ENCODE measurements at places on chromosomes 2 and 18.

- DNase-seq: peak; percentile 48
Measured at GRCh38 chr2:88739985-88740600, 48.6 kb downstream of the RPIA start.

DNA sequence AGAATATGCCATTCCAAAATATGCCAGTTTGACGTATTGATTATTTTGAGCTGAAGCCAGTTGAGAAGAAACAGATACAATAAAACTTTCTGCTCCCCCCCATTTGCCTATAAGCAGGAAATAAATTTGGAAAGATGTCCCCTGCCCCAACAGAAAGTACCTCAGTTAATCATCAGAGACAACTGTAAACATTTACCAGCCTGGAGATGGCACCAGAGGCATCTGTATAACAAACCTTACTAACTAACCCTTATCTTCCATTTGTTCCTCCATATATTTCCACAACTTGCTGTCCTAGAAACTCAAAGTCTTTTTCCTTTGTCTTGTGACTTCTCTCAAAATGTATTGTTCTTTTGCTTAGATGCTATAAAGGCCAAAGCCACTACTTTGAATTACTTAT lies 93.8 kb downstream of the AKAIN1 start:
- no peak for DNase-seq

GRCh38 chr2:62293490-62294271 lies 97.8 kb downstream of the B3GNT2 start:
- DNase-seq: no peak

- no peak for DNase-seq
Measured at GRCh38 chr2:160254189-160254762, 54.2 kb upstream of the ITGB6 start.

DNA sequence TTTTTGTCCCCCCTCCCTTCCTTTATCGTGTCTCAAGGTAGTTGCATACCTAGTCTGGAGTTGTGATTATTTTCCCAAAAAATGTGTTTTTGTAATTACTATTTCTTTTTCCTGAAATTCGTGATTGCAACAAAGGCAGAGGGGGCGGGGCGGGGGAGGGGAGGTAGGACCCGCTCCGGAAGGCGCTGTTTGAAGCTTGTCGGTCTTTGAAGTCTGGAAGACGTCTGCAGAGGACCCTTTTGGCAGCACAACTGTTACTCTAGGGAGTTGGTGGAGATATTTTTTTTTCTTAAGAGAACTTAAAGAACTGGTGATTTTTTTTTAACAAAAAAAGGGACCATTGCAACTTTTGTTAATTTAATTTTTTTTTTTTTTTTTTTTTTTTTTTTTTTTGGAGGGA lies 2.1 kb downstream of the SOX11 start:
- DNase-seq: no peak

- no peak for DNase-seq
Measured at GRCh38 chr2:232027530-232027929, 66.0 kb downstream of the DIS3L2 start.

GRCh38 chr2:218010140-218010983 lies 7.6 kb upstream of the TNS1 start:
- no peak for DNase-seq

- no peak for DNase-seq
Measured at GRCh38 chr2:237909075-237909695, 49.8 kb downstream of the RAMP1 start.

GRCh38 chr2:174120346-174120745 lies 128.0 kb downstream of the OLA1 start:
- DNase-seq: peak; percentile 27

DNA sequence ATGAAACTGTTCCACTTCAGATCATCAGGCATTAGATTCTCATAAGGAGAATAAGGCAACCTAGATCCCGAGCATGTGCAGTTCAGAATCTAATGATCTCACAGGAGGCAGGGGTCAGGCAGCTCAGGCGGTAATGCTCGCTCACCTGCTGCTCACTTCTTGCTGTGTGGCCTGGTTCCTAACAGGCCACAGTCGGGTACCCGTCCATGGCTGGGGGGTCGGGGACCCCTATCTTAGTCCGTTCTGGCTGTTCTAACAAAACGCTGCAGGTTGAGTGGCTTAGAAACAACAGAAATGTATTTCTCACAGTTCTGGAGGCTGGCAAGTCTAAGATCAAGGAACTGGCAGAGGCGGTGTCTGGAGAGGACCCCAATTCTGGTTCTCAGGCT lies 79.2 kb downstream of the ASB1 start:
- DNase-seq: no peak

DNA sequence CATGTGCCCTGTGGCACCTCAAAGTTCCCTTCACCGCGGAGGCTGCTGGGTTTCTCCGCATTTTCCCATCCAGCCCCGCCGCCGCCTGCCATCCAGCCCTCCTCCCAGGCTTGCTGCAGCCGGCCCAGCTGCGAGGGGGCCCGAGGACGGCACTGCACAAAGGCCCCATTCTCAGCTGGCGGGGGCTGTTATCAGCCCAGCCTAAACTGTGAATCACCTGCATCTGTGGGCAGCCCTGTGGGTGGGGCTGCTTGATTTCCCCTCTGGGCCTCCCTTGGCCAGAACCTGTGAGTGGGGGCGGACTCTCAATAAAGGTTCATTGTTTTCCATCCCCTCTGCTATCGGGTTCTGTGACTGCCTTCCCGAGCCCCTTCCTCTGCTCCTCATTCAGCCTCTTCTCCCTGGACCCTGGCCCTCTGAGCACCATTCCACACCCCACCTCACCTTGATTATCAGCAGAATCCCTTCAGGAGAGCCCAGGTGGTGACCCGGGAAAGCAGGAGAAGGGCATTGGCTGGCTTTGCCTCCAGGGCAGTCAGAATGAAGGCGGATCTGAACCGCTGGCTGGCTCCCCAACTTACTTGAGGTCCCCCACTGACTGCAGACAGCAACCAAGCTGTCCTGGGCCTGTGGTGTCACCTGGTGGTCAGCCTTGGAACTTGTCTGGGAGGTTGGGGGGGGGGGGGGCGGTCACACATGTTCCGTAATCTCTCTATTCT lies 204.5 kb downstream of the ZFP36L2 start:
- no peak for DNase-seq

- no peak for DNase-seq
Measured at GRCh38 chr2:179201869-179202268, 62.8 kb downstream of the SESTD1 start.

- DNase-seq: no peak
Measured at GRCh38 chr2:241842620-241843211, 16.0 kb downstream of the PDCD1 start.

- DNase-seq: no peak
Measured at GRCh38 chr2:10983711-10984110, 72.0 kb downstream of the KCNF1 start.

GRCh38 chr18:9422816-9423519 lies 52.3 kb upstream of the RALBP1 start:
- no peak for DNase-seq

DNA sequence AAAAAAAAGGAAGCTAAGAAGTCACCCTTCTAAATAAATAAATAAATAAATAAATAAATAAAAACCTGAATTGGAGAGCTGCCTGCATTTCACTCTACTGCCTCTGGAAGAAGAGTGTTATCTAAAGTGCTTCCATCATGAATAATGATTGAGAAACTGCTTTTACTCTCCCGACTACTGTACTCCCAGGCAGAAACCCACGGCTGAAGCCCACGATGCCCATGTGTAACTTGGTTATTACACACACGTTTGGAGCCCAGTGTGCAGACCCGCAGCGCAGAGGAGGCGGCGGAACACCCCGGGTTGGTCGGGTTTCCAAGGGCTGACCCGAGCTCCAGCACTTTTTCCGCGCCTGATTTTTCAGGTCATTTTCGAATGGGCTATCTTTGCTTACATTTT lies 697 bp upstream of the SPATS2L start:
- DNase-seq: peak; percentile 3

DNA sequence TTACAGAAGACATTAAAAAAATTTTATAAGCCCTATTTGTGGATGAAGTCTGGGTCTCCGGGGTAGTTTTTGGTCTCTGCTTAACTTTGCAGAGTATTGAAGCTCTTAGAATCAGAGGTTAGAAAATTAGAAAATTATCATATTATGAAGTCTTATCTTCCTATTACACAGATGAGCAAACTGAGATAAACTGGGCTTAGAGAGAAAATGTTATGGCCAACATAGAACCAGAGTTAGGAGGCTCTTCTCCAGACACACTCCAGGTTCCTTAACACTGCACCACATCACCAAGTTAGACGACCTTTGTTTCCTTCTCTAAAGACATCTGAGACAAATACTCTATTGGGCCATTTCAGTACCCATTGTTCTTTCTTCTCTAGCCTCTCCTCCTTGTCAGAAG lies 36.7 kb upstream of the NEB start:
- DNase-seq: no peak

DNA sequence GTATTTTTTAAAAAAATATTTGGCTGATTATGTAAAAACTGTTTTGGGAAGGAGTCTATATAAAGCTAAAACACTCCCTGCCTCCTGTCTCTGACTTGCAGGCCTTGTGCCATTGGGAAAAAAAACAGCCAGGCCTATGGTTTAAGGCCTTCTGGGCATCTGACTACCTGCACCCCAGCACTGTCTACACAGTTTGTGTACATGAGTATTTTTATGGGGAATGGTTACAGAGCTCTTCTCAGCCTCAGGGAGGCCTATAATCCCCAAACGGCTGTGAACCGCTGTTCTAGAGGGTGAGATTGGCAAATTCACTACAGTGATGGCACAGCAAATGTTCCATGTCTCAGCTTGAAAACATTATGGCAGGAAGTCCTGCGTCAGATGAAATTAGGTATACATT lies 96.1 kb downstream of the LTBP1 start:
- no peak for DNase-seq

DNA sequence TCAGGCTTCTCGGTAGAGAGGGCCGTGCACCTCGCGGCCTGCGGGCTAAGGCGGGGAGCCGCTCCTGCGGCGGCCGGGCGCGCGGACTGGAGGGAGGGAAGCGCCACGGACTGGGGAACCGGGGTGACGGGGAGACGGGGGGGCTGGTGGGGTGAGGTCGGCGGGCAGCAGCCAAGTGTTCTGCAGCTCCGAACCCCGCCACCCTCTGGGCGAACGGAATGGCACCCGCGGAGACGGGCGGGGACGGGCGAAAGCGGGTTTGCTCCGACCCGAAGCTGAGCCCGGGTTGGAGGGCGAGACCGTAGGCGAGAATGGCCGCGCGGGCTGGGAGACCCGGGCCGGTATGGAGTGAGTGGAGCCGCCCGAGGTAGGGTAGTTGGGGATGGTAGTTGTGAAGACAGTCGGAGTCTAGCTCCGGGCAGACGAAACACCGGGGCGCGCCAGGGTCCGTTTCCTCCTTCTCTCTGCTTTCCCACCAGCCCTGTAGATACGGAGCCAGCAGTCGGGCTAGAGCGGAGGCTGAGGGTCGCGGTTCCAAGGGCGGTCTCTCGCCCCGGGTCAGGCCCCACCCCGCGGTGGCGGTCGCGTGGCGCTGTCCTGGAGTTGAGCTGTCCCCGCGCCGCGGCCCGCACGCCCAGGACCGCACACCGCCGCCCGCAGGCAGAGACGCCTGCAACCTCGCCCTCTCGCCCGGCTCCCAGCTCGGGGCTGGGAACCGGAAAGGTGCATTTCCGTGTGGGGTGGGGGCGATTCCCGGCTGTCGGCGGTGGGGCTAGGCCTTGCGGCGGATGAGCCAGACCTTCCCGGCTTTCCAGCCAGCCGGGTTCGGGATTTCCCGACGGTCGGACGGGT lies 160.3 kb upstream of the SIX2 start:
- peak; percentile 10 for DNase-seq

- DNase-seq: no peak
Measured at GRCh38 chr2:81206216-81206615, 901.7 kb upstream of the LRRTM1 start.

GRCh38 chr2:129782633-129782990 lies 196.9 kb upstream of the RAB6C start:
- no peak for DNase-seq

- DNase-seq: no peak
Measured at GRCh38 chr2:38740851-38741731, 10.1 kb downstream of the SRSF7 start.

DNA sequence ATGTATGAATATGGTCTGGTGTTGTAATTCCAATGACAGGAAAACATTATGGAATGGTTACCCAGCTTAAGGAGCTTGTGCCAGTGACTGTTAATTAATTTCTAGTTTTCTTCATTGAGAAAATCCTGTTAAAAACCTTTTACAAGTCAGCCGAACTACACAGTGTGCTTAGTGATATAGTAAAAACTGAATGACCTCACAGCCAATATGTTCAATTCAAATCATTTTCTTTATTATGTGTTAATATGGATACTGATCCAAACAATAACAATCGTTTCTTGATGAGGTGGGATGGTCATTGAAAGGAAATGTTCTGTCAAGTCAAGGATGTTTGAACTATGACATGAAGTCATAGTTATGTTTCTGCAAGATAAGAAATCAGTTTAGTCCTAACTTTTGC lies 41.6 kb upstream of the RMDN2 start:
- no peak for DNase-seq

DNA sequence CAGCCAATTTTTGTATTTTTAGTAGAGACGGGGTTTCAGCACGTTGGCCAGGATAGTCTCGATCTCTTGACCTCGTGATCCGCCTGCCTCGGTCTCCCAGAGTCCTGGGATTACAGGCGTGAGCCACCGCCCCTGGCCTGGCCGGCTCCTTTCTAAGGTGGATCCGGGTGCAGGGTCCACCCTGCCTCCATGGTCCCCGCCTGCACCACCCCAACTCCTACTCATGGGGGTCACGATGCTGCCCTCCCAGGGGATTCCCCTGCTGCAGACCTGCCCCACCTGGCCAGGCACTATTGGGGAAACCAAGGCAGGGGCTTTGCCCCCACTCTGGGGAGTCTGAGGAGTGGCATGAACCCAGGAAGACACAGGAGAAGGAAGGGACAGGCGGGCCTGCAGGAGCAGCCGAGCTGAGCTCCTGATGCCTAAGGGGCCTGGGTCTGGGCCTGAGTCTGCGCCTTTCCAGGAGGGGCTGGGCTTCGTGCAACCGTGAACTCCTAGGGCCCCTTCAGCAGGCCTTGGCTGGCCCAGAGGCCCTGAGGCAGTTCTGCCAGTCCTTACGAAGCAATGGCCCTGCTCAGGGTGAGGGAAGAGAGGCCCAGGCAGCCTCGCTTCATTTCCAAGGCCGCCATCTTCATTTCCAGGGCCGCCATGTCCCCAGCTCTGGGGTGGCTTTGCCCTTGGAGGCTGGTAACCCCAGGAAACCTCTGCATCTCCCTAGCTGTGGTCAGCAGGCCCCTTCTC lies 67.2 kb upstream of the SMAD7 start:
- DNase-seq: no peak

GRCh38 chr18:49238433-49239042 lies 221.9 kb downstream of the DYM start:
- no peak for DNase-seq

DNA sequence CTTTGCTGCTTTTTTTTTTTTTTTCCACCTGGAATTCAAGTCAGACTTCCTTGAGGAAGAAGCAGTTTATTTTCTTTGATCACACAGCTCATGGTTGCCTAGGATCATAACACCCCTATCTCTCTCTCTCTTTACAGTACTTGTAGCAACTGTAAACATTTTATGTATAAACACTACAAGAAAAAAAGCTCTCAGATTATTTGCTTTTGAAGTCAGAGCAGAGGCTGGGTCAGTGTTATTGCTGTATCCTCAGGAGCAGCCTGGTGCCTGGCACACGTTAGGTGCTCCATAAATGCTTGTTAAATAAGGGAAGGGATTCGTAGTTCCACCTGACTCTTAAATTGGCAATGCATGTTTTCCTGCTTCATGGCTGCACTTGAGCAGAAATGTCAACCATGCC lies 221.2 kb downstream of the TGIF1 start:
- no peak for DNase-seq

GRCh38 chr2:43207553-43208300 lies 18.7 kb downstream of the ZFP36L2 start:
- DNase-seq: no peak
